ENCODE measurements at places on chromosomes 16 and 17.

DNA sequence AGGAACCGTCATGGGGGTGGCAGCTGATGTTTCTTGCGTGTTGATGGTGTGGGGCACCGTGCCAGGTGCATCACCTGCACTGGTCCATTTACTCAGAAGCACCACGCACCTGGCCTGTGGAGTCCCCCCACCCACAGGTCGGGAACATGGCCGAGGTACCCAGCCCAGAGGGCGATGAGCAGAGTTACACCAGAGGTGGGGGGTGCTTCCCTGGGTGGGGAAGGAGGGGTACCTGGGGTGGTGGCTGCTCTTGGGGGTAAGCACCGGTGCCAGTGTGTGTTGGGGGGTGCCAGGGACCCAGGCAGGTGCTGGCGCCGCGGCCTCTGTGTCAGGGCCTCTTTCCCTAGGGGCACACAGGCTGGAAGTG lies 5.0 kb upstream of the ZNF750 start:
- no peak for DNase-seq

- DNase-seq = peak; percentile 91
Observed at GRCh38 chr16:970386-970765, 408 bp downstream of the LMF1 start.

- peak; percentile 79 for DNase-seq
Observed at GRCh38 chr17:77002103-77003045, 134.2 kb downstream of the MGAT5B start.

GRCh38 chr17:27958708-27959381 lies 65.7 kb upstream of the LYRM9 start:
- DNase-seq = no peak

GRCh38 chr17:51056813-51057510 lies 63.7 kb downstream of the SPAG9 start:
- peak; percentile 24 for DNase-seq

DNA sequence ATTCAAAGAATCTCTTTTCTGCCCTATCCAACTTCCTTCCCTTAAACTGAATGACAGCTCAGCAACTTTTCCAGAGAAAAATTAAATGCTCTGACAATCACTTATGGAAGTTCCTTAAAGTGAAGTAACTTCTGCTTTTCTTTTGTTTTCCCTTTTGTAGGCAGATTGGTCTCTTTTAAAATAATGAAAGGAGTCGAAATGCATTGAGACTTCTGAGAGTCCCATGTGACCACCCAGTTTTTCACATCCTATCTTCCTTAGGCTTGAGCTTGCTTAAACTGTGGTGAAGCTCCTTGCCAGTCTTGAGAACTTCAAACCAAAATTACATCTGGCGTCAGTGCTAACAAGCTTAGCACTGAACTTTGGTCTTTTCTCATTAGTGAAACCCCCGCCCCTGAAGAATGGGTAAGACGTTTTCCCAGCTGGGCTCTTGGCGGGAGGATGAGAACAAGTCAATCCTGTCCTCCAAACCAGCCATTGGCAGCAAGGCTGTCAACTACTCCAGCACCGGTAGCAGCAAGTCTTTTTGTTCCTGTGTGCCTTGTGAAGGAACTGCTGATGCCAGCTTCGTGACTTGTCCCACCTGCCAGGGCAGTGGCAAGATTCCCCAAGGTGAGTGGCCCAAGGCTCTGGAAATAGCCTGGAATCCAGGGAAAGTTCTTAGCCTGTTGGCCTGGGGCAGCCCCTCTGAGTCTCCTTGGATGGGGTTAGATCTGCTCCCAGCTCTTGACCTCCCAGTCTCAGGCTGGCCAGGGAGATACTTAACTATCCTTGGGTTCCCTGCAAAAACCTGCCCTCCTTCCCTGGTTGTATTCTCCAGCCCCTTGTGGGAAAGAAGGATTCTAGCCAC lies 1.2 kb downstream of the TMEM106A start:
- DNase-seq = no peak

DNA sequence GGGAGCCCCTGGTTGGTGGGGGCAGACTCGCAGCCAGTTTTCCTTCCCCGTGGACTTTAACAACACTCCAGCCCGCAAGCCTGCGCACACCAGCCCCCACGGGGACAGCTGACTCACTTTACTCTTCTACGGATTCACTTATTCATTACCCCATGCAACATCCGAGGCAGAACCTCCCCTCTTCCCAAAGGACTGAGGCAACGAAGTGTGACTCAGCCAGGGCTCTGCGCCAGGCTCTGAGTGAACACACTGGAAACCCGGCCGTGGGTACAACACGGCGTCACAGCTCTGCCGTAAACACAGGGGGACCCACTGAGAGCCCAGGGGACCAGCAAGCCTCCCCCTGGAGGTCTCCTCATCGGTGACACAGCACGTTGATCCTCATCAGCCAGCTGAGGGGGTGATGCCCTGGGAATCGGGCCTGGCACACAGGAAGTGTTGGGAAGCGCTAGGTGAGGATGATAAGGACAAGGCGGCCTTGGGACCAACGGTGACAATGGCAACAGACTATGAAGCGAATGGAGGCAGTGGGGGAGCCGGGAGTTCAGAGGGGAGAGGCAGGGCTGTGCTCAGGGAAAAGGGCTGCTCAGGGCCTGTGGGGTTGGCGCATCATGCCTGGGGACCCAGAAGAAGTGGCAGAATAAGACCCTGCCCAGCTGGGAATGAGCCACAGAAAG lies 14.6 kb downstream of the COTL1 start:
- DNase-seq = no peak

DNA sequence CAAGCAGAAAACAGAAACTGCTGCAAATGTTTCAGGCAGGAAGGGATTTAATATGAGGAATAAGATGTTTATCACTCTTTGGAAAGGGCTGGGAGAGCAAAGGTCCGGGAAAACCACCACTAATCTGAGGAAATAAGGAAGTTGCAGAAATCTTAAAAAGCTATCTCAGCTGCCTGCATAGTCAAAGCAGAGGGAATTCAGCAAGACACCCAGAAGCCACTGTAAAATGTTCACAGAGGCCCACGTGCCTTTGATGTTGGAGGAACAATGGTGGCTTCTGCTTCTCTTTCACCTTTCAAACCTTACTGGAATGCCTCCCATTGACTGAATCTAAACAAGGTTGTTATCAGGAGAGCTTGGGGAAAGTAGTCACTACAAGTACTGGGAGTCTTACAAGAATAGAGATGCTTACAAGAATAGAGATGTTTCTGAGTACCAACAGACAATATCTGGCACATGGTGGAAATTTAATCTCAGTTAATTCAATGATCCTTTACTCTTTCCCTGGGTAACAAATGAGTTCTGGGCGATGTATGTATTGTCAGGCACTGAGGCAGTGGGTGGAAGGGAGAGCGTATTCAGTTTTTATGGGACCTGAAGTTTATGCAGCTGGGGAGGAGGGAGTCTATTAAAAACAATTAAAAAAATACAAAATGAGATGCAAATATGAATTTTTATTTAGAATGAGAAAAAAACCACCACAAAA lies 56.1 kb upstream of the MED13 start:
- DNase-seq = no peak

DNA sequence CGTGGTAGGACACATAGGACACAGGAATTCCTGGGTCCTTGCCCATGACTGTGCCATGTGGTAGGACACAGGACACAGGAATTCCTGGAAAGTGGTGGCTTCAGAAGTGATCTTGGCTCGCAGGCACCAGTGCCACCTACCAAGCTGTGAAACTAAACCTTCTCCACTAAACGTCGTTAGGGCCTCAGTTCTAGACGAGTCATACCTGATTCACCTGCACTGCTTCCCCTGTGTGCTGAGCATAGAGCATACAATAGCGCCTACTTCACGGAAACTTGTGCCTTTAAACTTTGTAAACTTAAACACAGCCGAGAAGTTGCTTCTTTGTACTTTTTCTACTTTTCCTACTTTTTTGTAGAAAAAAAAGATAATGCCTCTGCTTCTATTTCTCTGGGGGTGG lies 4.8 kb downstream of the SOX8 start:
- no peak for DNase-seq

- DNase-seq = peak; percentile 77
Observed at GRCh38 chr17:72336026-72336803, 215.4 kb downstream of the SOX9 start.

DNA sequence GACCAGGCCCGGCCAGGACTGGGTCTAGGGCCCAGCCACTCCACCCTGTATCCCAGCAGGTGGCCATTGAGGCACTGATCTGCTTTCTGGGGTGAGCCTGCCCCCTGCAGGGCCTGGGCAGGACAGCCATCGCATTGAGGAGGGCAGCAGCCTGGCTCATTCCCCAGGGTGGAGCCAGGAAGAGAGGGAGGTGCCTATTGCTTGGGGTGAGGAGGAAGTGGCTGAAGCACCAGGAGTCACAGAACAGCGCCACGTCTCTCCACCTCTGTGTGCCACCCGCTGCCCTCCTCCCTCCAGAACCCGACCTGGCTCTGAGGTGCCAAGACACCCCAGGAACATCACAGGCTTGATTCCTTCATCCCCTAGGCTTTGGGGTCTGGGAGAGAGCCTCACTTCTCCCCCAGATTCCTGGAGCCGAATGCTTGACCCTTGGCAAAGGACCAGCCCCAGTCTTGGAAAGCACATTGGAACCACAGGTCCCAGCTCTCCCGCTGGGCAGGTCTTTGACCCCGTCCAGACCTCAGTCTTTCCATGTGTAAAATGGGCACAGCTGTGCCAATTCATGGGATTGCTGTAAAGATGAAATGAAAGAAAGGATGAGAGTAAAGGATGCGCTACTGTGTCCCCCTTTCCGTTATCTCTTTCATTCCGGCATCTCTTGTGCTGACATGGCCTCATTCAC lies 7.2 kb upstream of the KRT36 start:
- DNase-seq = peak; percentile 93

DNA sequence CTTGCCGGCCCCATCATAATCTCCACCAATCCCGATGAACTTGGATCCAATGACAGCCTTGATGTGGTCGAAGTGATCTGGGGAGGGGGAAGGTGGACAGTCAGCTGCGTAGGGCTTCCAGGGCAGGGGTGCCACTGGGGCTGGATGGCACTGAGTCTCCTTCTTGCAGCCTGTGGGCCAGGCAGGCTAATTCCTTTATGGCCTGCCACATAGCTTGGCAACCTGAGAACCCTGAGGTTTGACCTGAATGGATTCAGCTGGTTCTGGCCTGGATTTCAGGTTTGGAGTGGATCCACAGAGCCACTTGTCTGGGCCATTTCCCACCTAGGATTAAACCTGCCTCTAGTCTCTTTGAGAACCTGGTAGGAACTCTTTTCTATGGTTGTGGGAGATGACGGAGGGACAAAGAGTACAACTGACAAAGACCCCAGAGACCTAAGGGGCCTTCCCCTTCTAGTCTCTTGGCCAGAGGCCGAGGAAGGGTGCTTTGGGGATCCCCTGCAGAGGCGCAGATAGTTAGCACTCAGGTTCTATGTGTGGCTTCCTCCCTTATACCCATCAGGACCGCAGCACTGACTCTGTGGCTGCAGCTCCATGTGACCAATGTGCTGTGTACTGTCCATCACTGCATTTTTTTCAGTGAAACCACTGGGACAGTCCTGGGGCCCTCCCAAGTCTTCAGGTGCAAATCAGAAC lies 9.2 kb upstream of the DPEP3 start:
- DNase-seq = peak; percentile 9

DNA sequence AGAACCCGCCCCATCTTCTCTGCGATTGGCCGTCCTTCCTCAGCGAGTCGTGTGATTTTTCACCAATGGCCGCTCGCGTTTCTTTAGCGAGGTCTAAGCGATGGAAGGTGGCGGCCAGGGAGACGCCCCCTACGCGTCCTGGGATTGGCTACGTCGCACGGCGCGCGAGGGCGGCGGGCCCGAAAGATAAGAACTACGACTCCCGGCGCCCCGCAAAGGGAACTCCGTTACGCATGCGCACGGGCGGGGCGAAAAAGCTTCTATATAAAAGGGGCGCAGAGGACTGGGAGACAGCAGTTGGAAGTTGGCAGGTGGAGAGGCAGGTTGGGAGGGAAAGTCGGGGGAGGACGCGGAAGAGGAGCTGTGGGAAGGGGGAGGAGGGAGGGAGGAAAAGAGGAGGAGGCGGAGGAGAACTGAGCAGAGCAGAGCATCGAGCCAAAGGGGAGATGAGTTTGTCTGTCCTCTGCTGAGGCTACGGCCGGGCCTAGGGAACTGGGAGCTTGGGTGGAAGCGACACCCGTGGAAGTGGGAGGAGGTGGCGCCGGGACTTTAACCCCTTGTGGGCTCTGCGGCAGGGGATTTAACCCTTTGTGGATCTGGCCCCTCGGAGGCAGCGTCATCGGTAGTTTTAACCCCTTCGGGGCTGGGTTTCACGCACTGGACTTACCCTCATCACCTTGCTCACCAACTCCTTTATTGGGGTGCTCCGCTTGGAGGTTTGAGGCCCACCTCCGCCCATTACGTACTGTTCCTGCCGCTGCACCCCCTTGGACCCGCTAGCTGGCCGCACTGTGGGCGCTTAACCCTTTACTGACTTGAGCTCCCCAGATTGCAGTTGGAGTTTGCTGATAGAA lies at the start of gene HEXIM1:
HEXIM1 (plus strand) TSS at position 293 of the 854 bp plus-strand sequence. CDS start 716 bp downstream, outside the sequence.
- DNase-seq = peak; percentile 98

DNA sequence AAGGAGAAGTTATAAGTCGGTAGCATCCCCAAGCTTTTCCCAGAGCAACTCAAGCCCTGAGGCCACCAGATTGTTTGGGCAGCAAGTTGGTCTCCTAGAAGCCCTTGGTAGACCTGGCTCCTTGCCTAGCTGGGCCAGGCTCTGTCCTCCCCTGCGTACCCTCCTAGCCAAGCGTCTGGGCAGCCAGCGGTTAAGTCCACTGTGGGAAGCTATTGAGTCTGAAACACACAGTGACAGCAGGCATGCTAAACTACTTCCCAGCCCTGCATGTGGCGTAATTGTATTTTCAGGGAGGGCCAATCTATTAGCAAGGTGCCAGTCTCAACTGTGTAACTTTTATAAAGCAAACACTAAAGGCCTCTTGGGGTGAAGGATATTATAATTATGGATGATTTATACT lies 419.1 kb upstream of the RBFOX1 start:
- DNase-seq = no peak

GRCh38 chr16:68607443-68607842 lies 37.7 kb upstream of the CDH3 start:
- DNase-seq = no peak

GRCh38 chr16:53065461-53066061 lies 10.8 kb downstream of the CHD9 start:
- DNase-seq = no peak

DNA sequence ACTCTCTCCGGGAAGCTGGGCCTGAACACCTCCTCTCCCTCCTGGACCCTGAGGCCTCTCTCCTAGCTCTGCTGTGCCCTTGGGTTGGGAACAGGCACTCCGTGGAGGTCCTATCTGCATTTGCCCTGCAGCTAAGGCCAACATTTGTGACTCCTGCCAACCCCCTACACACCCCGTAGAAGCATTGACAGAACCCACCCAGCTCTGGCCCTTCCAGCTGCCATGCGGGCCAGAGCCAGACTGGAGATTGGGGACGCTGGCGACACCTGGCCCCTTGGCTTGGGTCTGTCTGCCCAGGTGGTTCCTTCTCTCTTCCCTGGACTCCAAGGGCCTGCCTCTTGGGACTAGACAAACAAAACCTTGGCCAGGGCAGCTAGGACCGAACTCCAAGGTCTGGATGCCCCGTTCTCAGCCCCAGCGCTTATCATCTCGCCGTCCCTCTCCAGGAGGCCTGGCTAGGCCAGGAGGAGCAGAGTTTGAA lies 644 bp upstream of the RHBDF2 start:
- DNase-seq = no peak

GRCh38 chr17:68910251-68910705 lies 44.9 kb downstream of the ABCA8 start:
- DNase-seq = no peak

GRCh38 chr17:39305978-39306377 lies 80.2 kb upstream of the STAC2 start:
- DNase-seq = peak; percentile 19

Measured in H7 (cell line).